ENCODE measurements at places on chromosomes 11 and 22.

DNA sequence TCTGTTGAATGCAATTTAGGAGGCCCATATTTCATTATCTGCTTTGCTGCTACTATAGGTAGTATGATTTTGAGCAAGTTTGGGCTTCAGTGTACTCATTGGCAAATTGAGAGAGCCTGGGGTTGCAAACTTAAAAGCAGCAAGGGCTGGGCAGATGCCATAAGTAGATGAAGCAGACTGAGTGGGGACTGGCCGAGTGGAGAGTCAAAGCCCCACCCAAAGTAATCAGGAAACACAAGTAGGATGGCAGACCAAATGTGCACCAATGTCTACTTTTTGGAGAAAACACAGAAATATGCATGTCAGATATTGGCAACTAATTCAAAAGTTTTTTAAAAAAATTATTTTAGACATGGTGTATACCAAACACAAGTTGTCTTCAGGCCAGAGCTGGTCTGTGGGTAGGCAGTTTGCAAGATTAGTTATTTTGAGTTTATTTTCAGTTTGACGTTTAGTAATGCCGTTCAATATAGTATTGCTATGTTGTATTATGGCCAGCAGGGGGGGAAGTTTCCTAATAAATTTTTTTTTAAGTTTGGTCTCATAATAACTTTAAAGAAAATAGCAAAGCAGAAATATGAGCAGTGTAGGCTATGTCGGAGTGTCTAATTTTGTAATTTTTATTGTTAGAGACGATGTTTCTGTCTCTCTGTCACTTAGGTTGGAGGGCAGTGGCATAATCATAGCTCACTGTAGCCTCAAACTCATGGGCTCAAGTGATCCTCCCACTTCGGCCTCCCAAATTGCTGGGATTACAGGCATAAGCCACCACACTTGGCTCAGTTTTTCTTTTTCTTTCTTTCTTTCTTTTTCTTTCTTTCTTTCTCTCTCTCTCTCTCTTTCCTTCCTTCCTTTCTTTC is 105.1 kb downstream of the HIPK3 start:
- DNase-seq, result peak; percentile 32

DNA sequence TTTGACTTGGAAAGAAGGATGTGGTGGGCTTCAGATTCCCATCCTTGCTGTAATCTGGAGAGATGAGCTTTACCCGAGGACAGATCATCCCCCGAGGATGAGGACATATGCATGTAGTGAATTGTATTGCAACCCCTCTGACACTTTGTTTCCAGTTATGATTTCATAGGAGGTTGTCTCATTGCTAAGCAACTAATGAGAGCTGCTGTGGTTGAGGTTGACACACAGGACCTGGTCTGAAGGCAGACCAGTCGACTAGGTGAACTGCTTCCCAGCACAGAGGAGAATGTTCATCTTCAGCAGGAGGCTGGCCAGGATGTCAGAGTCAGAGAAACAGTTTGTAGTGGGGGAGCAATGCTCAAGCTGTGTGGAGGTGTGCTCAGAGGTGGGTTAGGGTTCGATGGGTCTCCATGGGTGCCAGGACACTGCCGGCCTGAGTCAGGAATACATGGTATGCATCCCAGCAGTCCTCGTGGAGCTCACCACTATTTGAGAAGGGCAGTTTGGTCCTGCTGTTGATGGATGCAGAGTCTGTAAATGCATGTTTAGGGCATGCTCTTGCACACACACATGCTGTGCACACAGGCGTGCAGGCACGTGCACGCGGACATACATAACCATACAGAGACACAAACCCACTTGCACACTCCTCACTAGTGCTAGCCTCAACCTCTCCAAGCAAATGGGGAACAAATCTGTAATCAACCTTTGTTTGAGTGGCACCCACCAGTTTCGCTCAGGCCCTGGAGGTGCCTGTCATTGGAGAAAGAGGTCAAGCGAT is 153.7 kb downstream of the TBC1D22A start:
- DNase-seq, result no peak

GRCh38 chr11:30422447-30423278 is 99.8 kb downstream of the ARL14EP start:
- no peak for DNase-seq

DNA sequence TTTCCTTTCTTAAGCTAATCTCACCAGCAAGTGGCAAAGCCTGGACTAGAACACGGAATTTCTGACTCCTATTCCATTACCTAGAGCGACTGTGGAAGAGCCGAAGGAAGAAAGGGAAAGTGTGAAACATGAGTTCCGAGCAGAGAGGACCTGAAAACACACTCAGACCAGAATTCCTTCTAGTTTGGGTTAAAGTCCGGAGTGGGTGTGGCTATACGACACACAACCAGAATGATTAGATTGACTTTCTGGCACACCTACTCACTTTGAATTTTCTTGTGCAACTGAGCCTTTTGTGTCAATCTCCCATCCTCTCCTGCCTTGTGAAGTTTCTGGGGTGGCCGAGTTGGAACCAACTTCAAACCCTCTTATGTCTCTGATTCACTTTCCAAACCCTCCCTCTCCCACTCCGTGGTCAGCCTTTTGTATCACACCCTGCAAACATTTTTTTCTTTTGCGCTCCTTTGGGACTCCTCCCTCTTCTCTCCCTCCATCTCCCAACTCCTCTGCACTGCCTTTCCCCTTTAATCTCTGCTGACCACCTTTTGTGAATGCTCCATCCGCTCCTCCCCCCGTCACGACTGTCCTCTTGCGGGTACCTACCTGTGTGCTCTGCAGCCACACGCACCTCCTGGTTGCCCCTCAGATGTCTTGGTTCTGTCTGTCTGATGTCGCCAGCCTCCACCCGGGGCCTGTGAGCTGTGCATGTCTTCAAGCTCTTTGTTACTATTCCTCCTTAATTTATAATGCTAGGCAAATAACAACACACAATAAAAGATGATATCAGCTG is 86.3 kb upstream of the BLID start:
- peak; percentile 75 for DNase-seq

DNA sequence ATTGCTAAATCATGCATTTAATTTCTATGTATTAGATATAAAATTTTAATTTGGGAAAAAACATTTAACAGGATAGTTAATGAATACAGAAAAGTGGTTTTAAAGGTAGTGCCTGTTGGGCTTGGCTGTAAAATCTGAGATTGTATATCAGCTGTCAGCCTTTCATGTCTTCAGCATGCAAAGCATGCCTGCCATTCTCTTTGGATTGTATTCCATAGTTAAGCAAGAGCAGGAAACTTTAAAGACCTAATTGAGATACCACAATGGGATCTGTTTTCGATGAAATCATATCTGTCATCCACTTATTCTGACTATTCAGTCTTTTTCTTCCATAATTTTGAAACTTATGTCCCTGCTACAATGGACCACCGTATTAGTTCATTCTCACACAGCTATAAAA is 451.0 kb upstream of the DDI1 start:
- no peak for DNase-seq

GRCh38 chr11:116703421-116703820 is 69.4 kb downstream of the BUD13 start:
- no peak for DNase-seq

GRCh38 chr11:68843052-68843561 is 1.4 kb upstream of the CPT1A start:
- DNase-seq, result no peak

DNA sequence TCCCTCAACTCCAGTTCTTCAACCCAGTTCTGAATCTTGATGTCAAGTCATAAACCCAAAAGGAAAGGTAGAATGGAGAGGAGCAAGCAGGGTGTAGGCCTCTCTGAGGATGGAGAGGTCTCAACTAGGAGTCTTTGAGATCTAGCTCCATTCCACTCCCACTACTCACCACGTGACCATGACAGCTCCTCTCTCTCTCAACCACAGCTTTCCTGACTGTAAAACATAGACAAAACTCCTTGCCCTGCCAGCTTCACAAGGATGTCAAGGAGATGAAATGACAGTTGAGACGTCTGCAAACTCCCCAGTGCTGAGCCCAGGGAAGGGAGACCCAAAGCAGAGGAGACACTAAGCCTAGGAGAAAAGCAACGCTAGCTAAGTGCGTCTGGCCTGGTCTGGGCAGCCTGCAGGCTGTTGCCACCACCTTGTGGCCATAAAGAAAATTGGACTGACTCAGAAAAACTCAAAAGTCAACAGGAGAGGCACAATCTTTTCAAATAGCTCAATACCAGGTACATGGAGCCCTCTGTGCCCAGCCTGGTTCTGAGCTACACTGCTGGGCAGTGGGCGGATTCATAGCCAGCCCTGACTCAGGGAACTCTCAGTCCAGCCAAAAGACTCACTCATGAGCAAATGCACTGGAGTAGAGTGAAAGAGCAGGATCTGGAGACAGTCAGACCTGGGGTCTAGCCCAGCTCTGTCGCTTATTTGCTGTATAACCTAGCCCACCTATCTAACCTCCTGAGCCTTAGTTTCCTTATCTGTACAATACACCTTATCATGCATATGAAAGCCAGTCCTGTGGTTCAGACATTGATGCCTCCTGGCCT is 3.4 kb downstream of the CLPB start:
- DNase-seq, result no peak

DNA sequence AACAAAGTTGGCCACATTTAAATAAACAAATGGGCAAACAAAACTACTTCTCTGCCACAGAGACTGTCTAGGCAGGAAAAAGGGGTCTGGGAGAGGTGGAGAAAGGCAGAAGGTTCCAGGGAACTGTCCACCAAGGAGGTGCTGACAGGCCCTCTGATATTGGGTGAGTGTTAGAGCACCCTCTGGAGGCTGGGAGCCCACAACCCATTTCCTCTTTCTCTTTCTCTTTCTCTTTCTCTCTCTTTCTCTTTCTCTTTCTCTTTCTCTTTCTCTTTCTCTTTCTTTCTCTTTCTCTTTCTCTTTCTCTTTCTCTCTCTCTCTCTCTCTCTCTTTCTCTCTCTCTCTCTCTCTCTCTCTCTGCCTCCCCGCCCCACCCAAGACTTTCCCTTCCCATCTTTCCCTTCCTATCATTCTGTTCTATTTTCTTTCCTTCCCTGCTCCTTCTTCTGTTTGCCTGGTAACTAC is 912.8 kb downstream of the DLG2 start:
- peak; percentile 12 for DNase-seq

DNA sequence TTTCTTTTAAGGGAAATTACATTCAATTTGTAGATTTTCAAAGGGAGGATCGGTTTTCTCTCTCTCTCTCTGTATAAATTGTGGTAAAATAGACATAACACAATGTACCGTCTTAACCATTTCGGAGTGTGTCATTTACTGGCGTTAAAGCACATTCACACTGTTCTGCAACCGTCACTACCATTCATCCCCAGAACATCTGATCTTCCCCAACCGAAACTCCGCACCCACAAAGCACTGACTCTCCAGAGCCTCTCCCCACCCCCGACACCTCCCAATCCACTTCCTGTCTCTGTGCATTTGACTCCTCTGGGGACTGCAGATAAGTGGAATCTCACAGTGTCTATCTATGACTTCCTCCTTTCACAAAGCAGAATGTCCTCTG is 15.9 kb upstream of the GRAMD4 start:
- no peak for DNase-seq

GRCh38 chr11:108495326-108495725 is 2.9 kb downstream of the POGLUT3 start:
- DNase-seq, result no peak

DNA sequence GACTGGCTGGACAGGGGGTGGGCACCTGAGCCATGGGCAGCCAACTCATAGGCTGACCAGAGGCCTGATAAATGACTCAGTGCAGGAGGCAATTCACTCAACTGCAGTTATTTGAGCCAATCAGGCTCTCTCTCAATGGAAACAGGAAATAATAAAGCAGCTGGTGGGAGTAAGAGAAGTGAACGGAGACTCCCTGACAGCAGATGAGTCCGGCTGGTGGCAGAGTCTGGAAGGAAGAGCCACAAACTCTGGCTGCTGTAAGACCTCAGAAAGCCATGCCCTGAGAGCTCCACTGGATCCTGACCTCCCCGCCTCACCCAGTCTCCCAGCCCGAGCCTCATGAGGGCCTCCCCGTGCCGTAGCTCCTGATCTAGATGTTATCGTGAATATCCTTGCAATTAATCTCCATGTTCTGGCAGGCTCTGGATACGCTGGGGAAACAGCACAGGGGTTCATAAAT is 69.8 kb downstream of the TRIM29 start:
- DNase-seq, result no peak

DNA sequence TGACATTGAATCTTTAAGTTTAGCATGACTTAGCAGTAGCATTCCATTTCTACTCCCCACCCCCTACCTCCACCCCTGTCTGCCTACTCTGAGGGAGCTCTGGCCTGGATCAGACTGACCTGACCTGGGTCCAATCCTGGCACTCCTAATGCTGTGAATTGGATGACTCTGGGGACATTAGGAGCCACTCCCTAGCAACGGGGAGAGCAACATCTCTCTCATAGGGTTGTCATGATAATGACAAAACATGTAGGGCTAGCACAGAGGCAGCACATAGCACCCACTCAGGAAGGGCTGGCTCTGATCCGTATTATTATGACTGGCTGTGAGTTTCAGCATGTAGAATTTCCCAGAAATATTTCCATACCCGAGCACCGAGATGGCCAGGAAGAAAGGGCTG is 40.5 kb downstream of the CABIN1 start:
- no peak for DNase-seq

- no peak for DNase-seq
These were observed 84.2 kb downstream of the BLID start for GRCh38 chr11:122031813-122032212.

- no peak for DNase-seq
These were observed 20.8 kb downstream of the CRKL start for GRCh38 chr22:20937794-20938671.

DNA sequence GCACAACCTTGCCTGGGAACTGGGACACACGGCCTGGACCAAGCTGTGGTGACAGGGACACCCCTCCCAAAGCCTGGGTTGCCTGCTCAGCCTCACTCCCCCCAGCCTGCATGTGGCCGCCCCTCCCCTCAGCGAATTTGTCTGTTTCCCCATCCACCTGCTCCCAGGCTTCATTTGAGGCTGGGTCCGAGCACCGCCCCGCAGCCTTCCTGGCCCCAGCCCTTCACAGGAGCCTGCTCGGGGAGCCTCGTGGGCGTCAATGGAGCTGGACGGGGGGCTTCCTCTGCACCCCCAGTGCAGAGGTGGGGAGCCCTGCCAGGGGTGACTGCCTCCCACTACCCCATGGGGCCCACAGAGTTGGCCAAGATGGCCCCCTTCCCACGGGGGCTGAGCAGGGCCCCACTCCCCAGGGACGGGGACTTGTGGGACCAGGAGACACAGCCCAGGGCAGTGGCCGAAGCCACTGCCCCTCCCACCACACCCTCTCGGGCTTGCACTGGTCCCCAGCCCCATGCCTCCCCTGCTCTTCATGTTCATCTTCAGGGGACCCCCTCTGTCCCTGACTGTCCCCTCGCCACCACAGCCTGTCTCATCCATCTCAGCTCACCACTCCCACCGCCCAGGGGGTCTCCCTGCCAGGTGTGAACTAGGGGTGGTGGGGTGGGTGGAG is 91.7 kb downstream of the WNT7B start:
- no peak for DNase-seq

Data from HCT116 (cell line).